ENCODE measurements at places on chromosomes 11 and 22. TPM values are rescaled to one million over a fixed set of nuclear protein-coding genes. Genes with fewer than 3 reads are reported as not detected.

CRYBB3 gene
- total RNA-seq: 0.82 TPM

RFPL1 gene
- total RNA-seq: not detected

DNA sequence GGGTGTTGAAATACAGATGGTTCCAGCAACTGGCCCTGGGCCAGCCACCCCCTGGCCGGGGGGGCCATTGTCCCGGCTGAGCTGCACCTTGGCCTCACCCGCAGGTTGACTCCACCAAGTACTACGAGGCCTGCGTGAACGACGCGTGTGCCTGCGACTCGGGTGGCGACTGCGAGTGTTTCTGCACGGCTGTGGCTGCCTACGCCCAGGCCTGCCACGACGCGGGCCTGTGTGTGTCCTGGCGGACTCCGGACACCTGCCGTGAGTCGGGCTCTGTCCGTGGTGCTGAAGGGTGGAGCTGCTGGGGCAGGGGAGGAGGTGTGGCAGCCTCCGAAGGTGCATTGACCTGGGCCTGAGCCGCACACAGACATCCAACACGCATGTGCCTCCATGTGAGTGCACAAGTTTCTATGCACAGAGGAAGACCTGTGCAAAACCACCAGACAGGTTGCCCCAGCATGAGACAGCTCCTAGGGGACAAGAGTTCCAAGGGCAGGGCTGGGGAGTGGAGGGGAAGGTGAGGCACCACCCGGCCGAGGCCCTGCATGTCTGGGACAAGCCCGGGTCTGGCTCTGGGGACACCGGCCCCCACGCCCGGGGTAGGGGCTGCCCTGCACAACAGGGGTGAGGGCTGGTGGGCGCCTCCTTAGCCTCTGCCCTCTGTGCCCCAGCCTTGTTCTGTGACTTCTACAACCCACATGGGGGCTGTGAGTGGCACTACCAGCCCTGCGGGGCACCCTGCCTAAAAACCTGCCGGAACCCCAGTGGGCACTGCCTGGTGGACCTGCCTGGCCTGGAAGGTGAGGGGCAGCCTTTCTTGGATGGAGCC is 16.1 kb downstream of the MUC5B start:
- DNase-seq: peak; percentile 77

DNA sequence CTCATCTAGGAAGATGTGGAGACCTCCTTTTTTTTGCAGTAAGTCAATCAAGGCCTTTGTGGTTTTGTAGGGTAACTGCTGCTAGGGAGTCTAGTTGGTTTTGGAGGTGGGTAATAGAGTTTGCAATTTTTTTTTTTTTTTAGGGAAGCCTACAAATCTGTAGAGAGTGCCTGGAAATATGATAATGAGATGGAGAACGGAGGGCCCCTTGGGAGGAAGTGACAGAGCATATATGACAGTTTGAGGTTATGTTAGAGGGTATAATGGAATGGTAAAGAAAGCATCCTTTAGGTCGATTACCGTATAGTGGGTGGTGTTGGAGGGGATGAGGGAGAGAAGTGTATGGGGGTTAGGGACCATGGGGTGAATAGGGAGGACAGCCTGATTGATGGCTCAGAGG is 98.3 kb downstream of the ELP4 start:
- no peak for DNase-seq

- DNase-seq: no peak
These were observed 194.8 kb downstream of the MIAT start for GRCh38 chr22:26852176-26852575.

DNA sequence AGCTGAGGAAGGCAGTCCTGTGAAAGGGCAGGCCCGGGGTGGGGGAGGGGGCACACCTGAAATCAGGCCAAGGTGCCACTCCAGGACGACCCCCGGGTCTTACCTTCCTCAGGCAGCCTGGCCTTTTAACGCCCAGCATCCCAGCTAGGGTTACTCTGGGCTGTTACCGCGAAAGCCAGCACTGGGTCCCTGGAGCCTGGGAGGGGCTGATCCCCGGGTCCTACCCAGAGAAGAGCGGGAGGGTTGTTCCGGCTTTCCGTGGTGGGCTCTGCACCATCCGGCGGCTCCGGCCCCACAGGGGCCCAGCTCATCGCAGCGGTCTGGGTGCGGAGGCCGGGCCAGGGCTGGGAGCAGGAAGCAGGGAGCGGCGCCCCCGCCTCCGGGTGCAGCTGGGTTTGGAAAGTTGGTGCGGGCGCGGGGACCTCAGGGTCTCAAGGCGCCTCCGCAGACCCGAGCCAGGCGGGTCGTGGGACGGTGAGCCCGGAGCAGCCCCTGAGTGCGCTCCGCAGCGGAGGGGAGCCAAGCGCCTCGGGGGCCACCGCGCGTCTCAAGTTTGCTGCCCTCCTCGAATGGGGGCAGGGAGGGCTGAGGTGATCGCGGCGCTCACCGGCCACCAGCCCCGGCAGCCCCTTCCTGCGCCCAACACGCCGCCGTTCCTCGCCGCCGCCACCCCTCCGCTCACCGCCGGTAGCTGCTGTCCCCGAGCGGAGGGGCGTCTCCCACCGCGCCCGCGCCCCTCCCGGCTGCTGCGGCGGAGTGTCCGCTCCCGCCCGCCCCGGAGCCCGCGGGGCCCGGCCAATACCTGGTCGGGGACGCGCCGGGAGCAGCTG is 831 bp downstream of the CHST1 start:
- DNase-seq: no peak
